ENCODE measurements at places on chromosomes 12 and 14.

GRCh38 chr14:96212140-96212539 lies 7.5 kb downstream of the BDKRB2 start:
- DNase-seq, result no peak

- DNase-seq, result no peak
These were observed 110.7 kb downstream of the NCOR2 start for GRCh38 chr12:124456652-124457152.

GRCh38 chr12:1324099-1324498 lies 270.3 kb downstream of the FBXL14 start:
- DNase-seq, result no peak

GRCh38 chr14:65412856-65413738 lies 567 bp downstream of the FUT8 start:
- peak; percentile 88 for DNase-seq

DNA sequence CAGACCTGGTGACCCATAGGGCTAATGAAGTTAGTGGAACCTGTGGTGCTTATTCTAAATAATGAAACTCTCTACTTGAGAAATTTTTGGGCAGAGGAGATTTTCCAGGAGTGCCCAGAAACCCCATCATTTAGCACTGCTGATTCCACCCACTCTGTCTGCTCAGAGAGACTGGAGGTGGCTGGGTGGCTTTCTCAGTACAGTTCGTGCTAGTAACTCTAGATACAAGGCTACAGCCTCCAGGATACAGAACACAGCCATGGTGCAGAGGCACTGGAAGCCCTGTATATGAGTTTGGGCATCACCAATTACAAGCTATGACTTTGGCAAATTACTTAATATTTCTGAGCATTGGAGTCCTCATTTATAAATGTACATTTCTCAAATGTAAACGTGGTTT lies 32.4 kb downstream of the CCDC177 start:
- peak; percentile 62 for DNase-seq

- peak; percentile 89 for DNase-seq
These were observed 50.9 kb upstream of the VASH1 start for GRCh38 chr14:76710056-76711010.

DNA sequence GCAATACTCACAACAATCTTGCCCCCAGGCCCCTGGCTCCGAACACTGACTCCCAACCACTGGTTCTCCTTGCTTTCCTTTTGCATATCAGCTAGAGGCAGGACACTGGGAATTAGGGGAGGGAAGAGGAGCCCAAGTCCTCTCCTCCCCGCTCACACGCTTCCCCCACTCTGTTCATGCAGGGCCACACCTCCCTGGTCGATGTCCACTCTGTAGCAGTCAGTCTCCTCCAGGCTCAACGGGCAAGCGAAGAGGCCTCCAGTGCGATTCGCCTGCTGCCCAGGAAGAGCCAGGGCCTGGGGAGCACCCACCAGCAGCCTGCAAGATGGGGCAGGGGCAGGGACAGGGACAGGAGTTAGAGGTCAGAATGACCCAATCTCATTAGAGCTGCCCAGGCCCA lies 4.8 kb downstream of the ITGA7 start:
- no peak for DNase-seq

- no peak for DNase-seq
These were observed 35.5 kb downstream of the HECTD1 start for GRCh38 chr14:31172084-31172483.

DNA sequence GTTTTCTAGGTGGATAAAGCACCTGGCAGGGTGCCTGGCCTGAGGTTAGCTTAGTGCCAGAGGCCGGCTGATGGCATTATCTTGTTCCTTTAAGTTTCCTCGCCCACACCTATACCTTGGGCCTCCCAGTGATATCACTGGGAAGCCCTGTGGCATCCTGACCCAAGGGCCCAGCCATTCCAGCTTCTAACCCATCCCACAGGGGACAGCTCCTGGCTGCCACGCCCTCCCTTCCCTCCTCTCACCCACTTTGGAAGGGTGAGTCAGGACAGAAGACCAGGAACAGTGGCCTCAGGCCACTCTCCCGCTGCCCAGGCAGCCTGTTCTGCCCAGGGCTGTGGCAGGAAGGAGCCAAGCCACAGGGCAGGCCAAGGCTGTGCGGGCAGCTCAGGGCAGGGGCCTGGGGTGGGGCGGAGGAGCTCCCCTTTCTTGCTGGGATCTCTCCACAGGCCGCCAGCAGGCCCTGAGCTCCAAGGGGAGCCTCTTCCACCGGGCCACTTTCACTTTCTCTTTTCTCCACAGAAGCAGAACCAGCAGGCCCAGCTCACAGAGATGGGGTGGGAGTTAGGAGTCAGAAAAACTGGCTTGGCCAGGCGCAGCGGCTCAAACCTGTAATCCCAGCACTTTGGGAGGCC lies 75.1 kb downstream of the IRF2BPL start:
- DNase-seq, result peak; percentile 97

GRCh38 chr14:20489093-20489994 lies 16.0 kb upstream of the RNASE10 start:
- DNase-seq, result peak; percentile 88

- DNase-seq, result no peak
These were observed 139.0 kb downstream of the SYNE2 start for GRCh38 chr14:63991833-63992232.

GRCh38 chr14:100851586-100851916 lies 25.6 kb downstream of the MEG3 start:
- DNase-seq, result no peak

DNA sequence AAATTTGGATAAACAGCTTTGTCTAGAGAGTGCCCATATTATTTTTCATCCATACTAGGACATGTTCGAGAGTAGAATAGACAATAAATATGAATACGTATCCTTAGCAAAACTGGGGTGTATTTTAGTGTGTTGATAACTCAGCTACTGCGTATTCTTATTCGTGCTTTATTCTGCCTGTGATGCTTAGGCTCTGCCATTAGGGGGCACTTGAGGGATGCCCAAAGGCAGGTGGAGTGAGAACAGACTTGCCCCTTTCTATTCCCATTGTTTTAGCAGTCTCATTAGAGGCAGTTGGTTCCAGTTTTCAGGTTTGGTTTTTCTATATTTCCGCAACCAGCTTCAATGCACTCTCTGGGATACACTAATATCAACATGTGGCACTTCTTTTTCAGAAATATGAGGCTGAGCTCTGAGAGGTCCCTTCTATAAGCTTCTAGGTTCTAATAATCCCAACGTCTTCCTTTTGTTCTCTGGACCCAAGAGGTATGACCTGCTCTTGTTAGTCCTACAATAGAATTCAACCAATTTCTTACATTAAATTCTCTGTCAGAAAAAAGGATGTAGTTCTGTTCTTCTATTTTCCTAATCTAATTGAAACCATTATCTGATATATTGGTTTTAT lies 985.7 kb upstream of the FBXO33 start:
- no peak for DNase-seq

DNA sequence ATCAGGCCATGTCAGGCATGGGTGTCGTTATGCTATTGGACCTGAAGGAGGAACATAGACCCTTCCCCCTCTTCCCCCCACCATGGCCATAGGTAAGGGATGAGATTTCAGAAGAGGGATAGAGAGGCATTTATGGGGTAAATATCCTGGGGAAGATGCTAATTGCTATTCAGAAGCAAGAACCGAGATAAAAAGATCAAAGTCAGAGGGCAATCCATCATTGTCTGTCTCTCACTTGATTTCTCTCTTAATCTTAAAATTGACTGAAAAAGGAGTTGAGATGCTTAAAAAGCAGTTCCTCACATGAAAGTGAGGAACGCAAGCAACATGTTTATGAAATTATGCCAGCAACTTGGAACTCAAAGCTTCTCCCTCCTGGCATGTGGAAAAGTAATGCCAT lies 212.0 kb downstream of the RPAP3 start:
- no peak for DNase-seq

- no peak for DNase-seq
These were observed 71.2 kb upstream of the HOXC13 start for GRCh38 chr12:53867216-53868012.

- DNase-seq, result peak; percentile 71
These were observed 74.6 kb downstream of the FRMD6 start for GRCh38 chr14:51726166-51726899.

DNA sequence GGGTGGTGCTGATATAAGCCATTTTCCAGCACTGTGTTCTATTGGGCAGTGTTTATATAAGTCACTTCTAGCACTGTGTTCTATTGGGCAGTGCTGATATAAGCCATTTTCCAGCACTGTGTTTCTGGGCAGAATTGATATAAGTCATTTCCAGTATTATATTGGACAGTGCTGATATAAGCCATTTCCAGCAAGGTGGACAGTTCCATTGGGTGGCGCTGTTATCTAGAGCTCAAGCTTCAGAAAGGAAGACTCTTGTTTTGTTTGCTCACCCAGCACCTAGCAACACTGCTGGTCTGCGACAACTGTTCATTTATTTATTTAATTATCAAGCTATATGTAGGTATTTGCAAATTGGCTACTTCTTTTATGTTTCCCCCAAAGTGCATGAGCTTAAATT lies 690.3 kb downstream of the AACS start:
- DNase-seq, result no peak

GRCh38 chr12:25694072-25694471 lies 141.0 kb upstream of the LMNTD1 start:
- peak; percentile 79 for DNase-seq

Measured in osteoblast (primary cell).